ENCODE measurements at places on chromosomes 1 and 21.

DNA sequence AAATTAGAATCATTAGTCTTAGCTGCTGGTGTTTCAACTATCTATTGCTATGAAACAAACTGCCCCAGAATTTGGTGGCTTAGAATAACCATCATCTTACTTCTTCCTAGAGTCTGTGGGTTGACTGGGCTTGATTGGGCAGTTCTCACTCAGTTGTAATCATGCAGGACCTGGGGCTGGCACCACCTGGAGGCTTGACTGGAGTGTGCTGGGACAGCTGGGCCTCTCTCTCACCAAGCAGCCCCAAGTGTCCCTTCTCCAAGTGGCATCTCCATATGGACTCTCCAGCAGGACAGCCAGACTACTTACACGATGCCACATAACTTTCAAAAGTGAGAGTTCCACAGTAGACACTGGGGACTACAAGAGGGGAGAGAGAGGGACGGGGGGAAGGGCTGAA lies 140.3 kb upstream of the ATP1B1 start:
- no peak for DNase-seq

DNA sequence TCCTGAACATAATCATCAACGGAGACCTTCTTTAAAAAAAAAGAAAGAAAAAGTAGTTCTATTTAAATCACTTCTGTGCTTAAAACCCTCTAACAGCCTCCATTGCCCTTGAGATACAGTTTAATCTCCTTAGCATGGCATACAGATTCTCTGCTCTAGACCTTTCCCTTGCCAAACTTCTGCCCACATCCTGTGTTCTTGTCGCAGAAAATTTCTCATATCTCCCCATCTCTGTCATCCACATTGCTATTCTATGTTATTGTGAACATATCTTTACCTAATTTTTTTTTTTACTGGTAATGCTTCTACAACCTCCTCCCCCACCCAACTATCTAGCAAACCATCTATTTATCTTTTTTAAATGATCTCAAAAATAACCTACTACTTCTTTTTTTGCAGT lies 135.7 kb upstream of the PROX1 start:
- DNase-seq, result no peak

GRCh38 chr21:46274797-46275390 lies 10.5 kb downstream of the MCM3AP start:
- DNase-seq, result no peak

DNA sequence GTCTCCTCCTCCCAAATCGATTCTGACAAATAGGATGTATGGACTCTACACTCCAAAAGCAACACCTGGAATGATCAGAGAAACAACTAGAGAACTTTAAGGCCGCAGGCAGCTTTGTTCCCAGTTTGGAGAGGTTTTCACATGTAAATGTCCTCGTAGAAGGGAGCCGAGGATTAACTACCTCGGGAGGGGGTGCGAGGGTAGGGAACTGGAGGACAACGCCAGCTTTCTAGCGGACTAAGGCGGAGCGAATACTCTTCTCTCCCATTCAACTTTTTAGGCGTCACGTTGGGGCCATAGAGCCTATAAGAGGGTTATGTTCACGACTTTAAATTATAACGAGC lies 1.2 kb downstream of the SCAF4 start:
- DNase-seq, result no peak

- no peak for DNase-seq
Measured at GRCh38 chr1:234686035-234686434, 76.1 kb upstream of the IRF2BP2 start.

- no peak for DNase-seq
Measured at GRCh38 chr1:6635910-6636760, 11.5 kb downstream of the THAP3 start.

DNA sequence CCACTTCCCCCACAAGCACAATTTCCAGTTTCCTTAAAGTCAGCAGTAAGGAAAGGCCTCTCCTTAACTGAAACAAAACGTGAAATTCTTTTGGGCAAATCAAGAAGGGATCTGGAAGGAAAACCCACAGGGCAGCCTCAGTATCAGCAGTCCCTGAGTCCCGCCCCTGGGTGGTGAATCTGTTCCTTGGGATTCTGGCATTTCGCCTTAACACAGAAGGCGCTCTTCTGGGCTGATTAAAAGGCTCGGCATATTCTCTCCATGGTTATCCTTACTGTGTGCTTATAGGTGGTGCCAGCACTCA lies 12.2 kb upstream of the RAB4A start:
- DNase-seq, result no peak

GRCh38 chr1:159554696-159555095 lies 18.9 kb upstream of the OR10J5 start:
- DNase-seq, result no peak

DNA sequence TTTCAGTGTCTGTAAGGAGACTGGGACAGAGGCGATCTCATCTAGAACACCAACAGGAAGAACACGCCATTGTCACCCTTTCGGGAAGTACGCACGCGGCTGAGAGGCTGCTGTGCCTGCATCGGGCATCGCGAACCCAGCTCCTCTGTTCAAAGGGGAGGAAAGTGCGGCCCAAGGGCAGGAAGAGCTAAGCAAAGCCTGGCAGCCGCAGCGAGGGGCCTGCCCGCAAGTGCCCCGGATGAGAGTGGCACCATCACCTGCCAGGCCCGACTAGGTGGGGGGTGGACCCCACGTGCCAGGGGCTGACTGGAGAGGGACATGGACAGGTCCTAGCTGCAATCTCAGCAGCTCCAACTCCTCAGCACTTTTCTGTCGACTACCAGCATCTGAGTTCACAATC lies 7.5 kb downstream of the TPRG1L start:
- DNase-seq, result no peak
